Mesenteric fat pad (tissue), 1 donor: ENCODE measurements at places on chromosomes 3 and 15. TPM values are rescaled to one million over a fixed set of nuclear protein-coding genes. Genes with fewer than 3 reads are reported as not detected.
A peak's percentile ranks its signal among the peaks of the same experiment; 100 is the strongest.

DNA sequence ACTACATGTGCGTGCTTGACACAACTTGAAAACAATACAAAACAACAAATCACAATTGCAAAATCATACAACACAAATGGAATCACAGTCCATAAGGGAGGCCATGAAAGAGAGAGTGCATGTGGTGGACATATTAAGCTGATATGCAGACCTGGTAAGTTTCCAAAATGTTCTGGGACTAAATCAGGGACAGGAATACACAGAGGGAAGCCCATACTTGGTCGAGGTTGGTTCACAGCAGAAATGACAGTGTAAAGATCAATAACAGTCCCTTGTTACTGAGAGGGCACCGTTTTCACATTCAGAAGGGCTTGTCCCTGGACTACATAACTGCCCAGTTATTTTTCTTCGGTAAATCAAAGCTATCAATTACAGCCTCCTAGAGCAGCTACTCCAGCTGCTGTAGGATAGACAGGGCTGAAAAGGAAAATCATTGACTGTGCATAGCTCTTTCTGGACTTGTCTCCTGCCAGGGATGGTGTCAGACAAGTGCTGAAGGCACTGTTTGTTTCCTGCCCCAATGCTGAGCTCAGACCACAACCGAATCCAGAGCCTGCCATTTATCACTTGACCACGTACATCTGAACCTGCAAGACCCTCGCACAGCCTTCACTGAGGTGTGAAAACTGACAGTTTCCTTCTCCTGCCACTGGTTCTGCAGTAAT, 79.5 kb upstream of the KCNMB2 start:
- no peak for DNase-seq

Gene RBPMS2
- 24.5 TPM for total RNA-seq

DNA sequence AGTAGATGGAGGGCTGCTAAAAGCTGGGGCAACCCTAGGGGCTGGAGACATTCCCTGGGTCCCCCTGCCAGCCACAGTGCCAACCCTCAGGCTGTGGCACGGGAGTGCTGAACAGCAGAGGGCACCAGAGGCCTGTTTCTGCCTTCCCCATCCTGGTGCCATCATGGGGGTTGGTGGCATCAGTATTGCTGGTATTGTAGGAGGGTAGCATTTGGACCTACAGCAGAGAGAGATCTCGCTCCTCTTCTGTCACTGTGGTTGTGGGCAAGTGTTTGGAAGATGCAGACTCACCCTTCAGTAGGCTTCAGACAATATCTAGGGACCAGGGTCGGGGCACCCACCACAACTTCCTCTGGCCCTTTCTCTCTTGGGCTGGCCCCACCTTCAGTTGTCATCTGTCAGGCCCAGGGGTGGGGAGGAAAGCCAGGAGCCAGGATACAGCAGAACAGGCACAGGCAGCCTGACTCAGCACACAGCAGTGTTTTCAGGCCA, 123.5 kb downstream of the RPLP1 start:
- DNase-seq: no peak

Gene NDN
- 49.5 TPM for total RNA-seq

- peak; percentile 75 for DNase-seq
Measured at GRCh38 chr3:128932516-128933212, 53.2 kb downstream of the ACAD9 start.

GRCh38 chr15:58369956-58370355, 61.8 kb upstream of the LIPC start:
- DNase-seq: no peak

- DNase-seq: no peak
Measured at GRCh38 chr3:124057420-124057819, 65.5 kb upstream of the ROPN1 start.

DNA sequence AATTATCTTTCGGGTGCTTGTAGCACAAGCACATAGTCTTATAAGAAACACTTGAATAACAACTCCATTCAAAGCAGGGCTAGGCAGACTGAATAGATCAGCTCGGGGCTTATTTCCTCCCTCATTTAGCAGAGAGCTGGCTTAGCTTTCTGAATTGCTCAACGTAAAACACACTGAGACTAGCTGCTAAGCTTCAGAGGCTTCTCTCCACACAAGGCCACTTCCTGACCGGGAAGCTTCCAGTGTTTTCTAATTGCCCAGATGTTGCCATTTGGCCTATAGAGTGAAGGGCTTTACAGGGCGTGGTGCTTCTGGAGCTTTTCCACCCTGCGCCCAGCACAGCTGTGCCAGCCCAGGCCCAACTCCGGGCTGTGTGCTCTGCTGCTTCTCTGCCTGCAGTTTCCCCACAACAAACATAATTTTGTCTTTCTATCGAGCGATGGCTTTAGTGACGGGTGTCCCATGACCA, 16.6 kb downstream of the FAM240A start:
- DNase-seq: no peak

Gene IMPG2
- total RNA-seq: 0.13 TPM

DNA sequence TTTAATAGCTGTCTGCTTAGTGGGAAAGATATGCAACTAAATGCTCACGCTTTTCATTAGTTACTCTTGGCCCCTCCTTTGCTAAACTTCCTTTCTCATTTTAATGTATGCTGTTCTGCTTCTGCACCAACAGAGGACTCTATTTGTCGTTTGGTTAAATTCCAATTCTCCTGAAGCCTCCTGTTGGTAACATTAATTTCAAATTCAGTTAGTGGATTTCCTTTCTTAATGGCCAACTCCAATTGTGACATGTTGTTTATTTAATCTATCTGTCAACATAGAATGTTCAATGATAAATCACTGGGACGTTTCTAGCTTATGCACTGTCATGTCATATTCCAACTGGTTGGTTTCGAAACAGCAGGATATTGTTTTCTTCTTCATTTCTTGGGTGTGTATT, 467.4 kb upstream of the BCHE start:
- DNase-seq: no peak

Gene LRTM1
- total RNA-seq: not detected

GRCh38 chr3:47455806-47456452, 19.8 kb downstream of the SCAP start:
- no peak for DNase-seq

Gene CD80
- total RNA-seq: 1.3 TPM
